ENCODE measurements at places on chromosomes 1 and 21. TPM values are rescaled to one million over a fixed set of nuclear protein-coding genes. Genes with fewer than 3 reads are reported as not detected.

CD5L gene
- total RNA-seq = not detected

OR6P1 gene
- not detected for total RNA-seq

FCER1G gene
- total RNA-seq = not detected

LHX8 gene
- total RNA-seq = not detected

KLHDC8A gene
- 0.12 TPM for total RNA-seq

NBPF15 gene
- total RNA-seq = 14.7 TPM

TPTE gene
- total RNA-seq = not detected

WLS gene
- total RNA-seq = 78.9 TPM

SYF2 gene
- 46.8 TPM for total RNA-seq

RNF186 gene
- total RNA-seq = not detected

FCRL6 gene
- not detected for total RNA-seq

IL20 gene
- total RNA-seq = not detected

UBE2U gene
- not detected for total RNA-seq

DDX20 gene
- 10.4 TPM for total RNA-seq

SLC1A7 gene
- total RNA-seq = 0.82 TPM

LDLRAD2 gene
- not detected for total RNA-seq

KIF26B gene
- 11.6 TPM for total RNA-seq

MYBPH gene
- 0.93 TPM for total RNA-seq

TFF3 gene
- total RNA-seq = 0.82 TPM
